ENCODE measurements at places on chromosomes 12 and 14.

GRCh38 chr12:75613981-75614380 lies 102.6 kb upstream of the KRR1 start:
- DNase-seq, result no peak

DNA sequence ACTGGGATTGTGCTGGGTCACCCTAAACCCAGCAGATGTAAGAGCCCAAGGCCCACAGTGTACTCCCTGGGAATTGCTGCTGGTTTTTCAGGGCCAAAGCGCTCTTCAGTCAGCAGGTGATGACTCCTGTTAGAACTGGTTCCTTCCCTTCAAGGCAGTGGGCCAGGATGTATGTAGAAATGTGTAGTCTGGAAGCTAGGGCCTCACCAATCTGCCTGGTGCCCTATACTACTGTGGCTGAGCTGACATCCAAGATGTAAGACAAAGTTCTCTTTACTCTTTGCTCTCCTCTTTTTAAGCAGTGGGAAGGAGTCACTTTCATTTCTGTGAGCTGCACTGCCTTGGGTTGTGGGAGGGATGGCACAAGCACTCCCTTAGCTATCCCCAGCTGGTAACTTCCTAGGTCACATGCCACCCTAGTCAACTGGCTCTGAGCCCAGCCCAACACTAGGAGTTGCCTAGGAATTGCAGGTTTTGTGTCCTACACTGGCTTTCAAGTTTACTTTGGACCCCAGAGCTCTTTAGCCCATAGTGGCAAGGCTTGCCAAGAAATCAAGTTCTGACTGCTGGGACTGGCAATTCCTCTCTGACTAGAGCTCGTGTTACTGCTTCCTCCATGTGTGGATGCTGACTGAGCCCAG lies 249.2 kb downstream of the C12orf50 start:
- no peak for DNase-seq

DNA sequence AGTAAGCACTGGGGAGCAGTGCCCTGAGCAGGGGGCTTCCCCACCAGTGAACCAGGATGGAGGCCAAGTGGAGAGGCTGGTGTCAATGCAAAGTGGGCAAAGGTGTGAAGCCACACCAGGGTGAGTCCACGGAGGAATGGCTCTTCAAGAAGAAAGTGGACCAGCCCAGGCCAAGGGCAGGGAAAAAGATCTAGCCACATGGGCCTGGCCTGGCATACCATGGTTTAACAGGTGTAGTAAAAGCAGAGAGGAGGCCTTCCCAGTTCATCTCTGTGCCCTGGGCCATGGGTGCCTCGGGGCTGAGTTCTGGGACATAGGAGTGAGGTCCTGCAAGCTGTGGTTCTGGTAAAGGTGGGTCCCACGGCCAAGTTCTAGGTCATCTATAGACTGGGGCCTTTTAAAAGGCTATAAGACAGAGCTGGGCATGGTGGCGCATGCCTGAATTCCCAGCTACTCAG lies 153.4 kb downstream of the DPF3 start:
- DNase-seq, result no peak

GRCh38 chr12:7013101-7013500 lies 5.2 kb downstream of the LPCAT3 start:
- DNase-seq, result no peak

- no peak for DNase-seq
Measured at GRCh38 chr14:51208982-51209381, 31.1 kb upstream of the TMX1 start.

DNA sequence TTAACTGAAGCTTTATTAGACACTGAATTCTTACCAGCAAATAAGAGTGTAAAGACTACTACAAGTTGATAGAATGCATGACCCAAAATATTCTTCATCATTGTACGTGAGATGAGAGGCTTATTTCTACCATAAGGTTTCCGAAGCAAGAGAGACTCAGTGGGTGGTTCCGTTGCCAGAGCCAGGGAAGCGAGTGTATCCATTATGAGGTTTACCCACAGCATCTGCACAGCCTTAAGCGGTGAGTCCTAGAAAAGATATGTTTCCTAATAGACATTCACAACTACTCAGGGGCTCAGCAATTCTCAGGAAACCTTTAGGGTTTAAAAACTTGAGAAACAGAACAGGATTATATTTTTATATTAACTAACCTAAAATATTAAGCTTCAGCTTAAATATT lies 77.8 kb upstream of the POC1B start:
- no peak for DNase-seq

- DNase-seq, result no peak
Measured at GRCh38 chr12:60100160-60100559, 504.3 kb downstream of the SLC16A7 start.

DNA sequence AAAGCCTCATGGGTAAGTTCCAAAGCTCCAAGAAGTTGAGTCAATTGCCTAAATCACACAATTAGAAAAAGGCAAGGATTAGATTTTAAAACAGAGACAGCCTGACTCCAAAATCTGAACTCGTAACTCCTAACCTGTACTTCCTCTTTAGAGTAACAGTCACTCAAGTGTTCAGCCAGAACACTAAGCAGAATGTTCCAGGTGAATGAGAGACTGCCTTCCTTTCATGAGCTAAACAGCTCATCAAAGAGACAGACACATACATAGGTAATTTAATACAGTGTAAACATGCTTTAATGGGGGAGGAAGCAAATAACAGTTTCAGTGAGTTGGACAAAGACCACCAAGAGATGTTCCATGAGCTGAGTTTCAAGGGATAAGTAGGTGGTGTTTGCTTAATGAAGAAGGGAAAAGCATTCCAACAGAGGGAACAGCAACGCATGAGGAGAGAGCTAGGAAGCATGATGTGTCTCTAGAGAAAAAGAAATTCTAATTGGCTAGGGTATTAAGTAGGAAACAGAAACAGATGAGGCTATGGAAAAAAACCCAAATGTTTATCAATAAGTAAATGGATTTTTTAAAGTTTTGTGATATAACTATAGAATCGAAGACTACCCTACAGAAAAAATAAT lies 403.9 kb downstream of the MED13L start:
- DNase-seq, result no peak

DNA sequence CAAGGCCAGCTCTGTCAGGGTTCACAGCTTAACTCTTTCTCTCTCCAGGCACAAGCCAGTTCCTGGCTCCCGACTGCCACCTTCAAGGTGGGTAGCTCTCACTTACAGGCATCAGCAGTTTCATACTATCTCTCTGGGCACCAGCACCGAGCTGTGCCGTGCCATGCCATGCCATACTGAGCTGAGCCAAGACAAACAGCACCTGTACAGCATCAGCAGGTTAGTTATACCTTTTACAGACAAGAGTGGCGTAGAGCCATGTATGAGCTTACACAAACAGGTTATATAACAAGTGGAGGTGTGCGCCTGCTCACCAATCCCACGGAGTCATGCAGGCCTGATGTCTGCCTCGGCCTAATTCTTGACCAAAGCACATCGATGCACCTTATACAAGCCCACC lies 1098.7 kb downstream of the AACS start:
- DNase-seq, result no peak

Data from D721Med (cell line).